Ascending aorta (tissue), 2 donors: ENCODE measurements at places on chromosomes 5 and 9.

GRCh38 chr9:68970151-68970550, 43.8 kb downstream of the PRKACG start:
- DNase-seq = no peak
- no peak overlapping the region for H3K27ac ChIP-seq
- no peak overlapping the region for H3K4me3 ChIP-seq
- H3K27me3 ChIP-seq = no peaks in the 10 kb centered on the region

GRCh38 chr5:150628936-150629485, 11.4 kb upstream of the SYNPO start:
- no peaks in the 10 kb centered on the region for H3K27me3 ChIP-seq
- peaks cover 15% of the 10 kb centered on the region for H3K36me3 ChIP-seq
- DNase-seq = no peak
- H3K27ac ChIP-seq = peak overlapping the region; percentile 96
- H3K4me1 ChIP-seq = peaks cover 66% of the 10 kb centered on the region

DNA sequence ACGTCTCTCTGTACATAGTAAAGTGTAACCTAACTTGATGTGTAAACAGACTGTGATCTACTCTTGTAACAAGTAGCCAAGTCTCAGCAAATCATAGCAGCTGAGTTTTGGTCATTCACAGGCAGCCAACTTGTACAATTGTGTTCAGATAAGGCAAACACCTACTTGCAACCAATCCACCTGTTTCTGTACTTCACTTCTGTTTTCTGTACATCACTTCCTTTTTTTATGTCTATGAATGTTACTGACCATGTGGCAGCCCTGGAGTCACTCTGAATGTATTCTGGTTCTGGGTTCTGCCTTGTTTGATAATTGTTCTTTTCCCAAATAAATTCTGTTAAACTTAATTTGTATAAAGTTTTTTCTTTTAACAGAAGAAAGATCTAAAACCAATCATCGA, 26.0 kb downstream of the RLN2 start:
- H3K27ac ChIP-seq = no peak overlapping the region
- no peaks in the 10 kb centered on the region for H3K27me3 ChIP-seq
- no peaks in the 10 kb centered on the region for H3K36me3 ChIP-seq

GRCh38 chr5:96321345-96321744, 111.7 kb downstream of the PCSK1 start:
- H3K27ac ChIP-seq = no peak overlapping the region
- H3K36me3 ChIP-seq = no peaks in the 10 kb centered on the region
- no peak overlapping the region for H3K4me3 ChIP-seq
- H3K27me3 ChIP-seq = no peaks in the 10 kb centered on the region

DNA sequence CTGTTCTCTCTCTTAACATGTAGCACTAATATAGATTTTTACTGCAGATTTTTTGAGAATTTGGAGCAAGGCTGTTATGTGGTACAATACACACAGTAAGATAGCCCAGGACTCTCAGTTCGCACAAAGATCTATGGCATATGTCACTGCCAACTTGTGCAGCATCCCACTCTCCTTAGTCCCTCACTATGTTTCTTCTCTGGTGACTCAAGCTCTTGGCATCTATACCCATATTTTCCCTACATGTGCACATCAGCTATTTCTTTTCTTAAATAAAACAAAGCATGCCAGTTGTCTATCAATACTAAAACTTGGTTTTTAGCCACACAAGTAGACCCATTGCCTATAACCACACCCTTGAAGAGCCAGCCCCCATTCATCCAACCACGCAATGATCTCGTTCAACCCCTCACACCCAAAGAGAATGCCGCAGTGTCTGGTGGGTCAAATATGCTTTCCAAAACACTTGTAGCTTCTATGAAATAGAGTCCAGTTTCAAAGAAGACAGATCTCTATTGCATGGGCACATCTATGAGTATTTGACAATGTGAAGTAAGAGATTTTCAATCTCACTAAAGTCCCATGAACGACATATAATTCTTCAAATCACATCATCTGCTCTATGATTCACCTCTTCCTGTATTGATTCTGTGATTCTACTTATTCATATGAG, 18.2 kb upstream of the IL7R start:
- no peaks in the 10 kb centered on the region for H3K36me3 ChIP-seq
- no peak overlapping the region for H3K4me3 ChIP-seq
- no peak for DNase-seq
- H3K27ac ChIP-seq = no peak overlapping the region

GRCh38 chr5:61363401-61364114, 31.5 kb downstream of the ZSWIM6 start:
- H3K36me3 ChIP-seq = no peaks in the 10 kb centered on the region
- no peak overlapping the region for H3K27ac ChIP-seq
- H3K4me3 ChIP-seq = no peak overlapping the region
- no peaks in the 10 kb centered on the region for H3K27me3 ChIP-seq
